ENCODE measurements at places on chromosomes 12 and 14.

GRCh38 chr14:88248606-88249005, 74.5 kb downstream of the KCNK10 start:
- DNase-seq: no peak

GRCh38 chr14:99800781-99801180, 7.6 kb downstream of the EML1 start:
- DNase-seq: no peak

DNA sequence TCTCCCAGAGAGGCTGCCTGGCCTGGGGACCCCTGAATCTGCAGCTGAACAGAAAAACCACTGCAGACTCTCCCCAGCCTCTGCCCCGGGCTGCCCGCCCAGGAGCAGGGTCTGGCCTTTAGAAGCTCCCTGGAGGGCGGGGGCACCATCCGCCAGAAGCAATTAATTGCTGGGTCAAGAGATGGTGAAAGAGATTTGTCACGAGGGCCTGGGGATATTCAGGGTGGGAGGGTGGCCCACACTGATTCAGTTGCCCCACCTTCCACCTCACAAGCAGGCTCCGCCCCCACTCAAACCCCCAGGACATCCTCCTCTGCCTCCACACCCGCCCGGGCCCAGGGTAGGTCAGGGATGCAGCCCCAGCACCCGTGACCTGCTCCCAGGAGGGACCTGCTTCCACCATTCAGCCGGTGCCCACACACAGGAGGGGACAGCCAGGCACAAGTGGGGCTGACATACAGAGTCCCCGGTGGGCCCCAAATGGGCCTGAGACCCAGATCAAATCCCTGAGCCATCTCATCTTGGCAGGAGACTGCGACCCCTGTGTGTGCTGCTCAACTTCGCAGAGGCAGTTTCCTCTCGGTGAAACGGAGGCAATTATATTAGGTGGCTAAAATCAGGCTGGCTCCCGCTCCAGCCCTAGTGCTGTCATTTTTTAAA, 23.0 kb downstream of the NCOR2 start:
- no peak for DNase-seq

- no peak for DNase-seq
Observed at GRCh38 chr12:132186857-132187620, 42.8 kb downstream of the NOC4L start.

GRCh38 chr14:39847852-39848251, 415.6 kb upstream of the FBXO33 start:
- no peak for DNase-seq

Measured in esophagus squamous epithelium (tissue), 5 donors.